Ovary (tissue), 10 donors: ENCODE measurements at places on chromosomes 2 and 18. TPM values are rescaled to one million over a fixed set of nuclear protein-coding genes. Genes with fewer than 3 reads are reported as not detected.

- no peaks in the 10 kb centered on the region for H3K4me1 ChIP-seq
- no peak overlapping the region for H3K27ac ChIP-seq
- H3K27me3 ChIP-seq, result no peaks in the 10 kb centered on the region
- no peak overlapping the region for H3K4me3 ChIP-seq
- no peak for DNase-seq
Measured at GRCh38 chr2:84741182-84741822, 139.6 kb downstream of the TRABD2A start.

- no peaks in the 10 kb centered on the region for H3K4me1 ChIP-seq
- DNase-seq, result no peak
- no peaks in the 10 kb centered on the region for H3K27me3 ChIP-seq
Measured at GRCh38 chr2:96157649-96158553, 12.7 kb upstream of the DUSP2 start.

DNA sequence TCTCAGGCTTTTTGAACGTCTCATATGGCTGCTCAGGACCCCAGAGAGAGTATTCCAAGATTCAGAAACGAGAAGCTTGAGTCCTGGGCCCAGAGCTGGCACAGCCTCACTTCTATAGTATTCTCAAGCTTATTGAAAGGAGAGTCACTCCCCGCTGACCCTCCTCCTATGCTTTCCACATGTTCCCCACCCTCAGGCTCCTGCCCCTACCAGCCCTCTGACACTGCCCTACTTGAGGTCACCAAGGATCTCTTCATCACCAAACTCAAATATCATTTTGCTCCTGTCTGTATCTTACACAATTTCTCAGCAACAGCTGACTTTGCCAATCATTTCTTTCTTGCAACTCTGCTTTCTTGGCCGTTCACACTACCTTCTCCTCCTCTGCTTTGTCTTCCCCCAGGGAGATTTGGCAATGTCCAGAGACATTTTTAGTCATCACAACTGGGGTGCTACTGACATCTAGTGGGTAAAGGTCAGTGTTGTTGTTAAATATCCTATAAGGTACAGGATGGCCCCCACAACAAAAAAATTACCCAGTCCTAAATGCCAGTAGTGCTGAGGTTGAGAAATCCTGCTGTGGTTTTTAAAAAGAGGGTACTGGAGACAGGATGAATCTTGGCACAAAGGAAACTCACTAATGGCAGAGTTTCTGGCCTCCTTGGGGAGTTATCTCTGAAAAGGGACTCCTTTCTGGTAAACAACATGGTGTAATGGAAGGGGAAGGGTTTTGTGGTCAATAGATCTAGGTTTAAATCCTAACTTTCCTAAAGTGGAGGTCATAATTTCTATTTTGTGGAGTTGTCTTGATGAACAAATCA is 26.9 kb upstream of the INSIG2 start:
- H3K27me3 ChIP-seq, result no peaks in the 10 kb centered on the region
- H3K27ac ChIP-seq, result no peak overlapping the region
- H3K4me3 ChIP-seq, result no peak overlapping the region
- H3K4me1 ChIP-seq, result no peaks in the 10 kb centered on the region

- DNase-seq, result no peak
- no peak overlapping the region for H3K4me3 ChIP-seq
- no peak overlapping the region for H3K27ac ChIP-seq
- no peaks in the 10 kb centered on the region for H3K27me3 ChIP-seq
- no peaks in the 10 kb centered on the region for H3K36me3 ChIP-seq
- H3K4me1 ChIP-seq, result peaks cover 4% of the 10 kb centered on the region
Measured at GRCh38 chr2:197889041-197889440, 84.6 kb downstream of the PLCL1 start.

- H3K4me3 ChIP-seq, result no peak overlapping the region
- DNase-seq, result no peak
- no peak overlapping the region for H3K27ac ChIP-seq
- H3K4me1 ChIP-seq, result peaks cover 4% of the 10 kb centered on the region
- no peaks in the 10 kb centered on the region for H3K27me3 ChIP-seq
Measured at GRCh38 chr18:6557057-6557769, 142.5 kb upstream of the L3MBTL4 start.

DNA sequence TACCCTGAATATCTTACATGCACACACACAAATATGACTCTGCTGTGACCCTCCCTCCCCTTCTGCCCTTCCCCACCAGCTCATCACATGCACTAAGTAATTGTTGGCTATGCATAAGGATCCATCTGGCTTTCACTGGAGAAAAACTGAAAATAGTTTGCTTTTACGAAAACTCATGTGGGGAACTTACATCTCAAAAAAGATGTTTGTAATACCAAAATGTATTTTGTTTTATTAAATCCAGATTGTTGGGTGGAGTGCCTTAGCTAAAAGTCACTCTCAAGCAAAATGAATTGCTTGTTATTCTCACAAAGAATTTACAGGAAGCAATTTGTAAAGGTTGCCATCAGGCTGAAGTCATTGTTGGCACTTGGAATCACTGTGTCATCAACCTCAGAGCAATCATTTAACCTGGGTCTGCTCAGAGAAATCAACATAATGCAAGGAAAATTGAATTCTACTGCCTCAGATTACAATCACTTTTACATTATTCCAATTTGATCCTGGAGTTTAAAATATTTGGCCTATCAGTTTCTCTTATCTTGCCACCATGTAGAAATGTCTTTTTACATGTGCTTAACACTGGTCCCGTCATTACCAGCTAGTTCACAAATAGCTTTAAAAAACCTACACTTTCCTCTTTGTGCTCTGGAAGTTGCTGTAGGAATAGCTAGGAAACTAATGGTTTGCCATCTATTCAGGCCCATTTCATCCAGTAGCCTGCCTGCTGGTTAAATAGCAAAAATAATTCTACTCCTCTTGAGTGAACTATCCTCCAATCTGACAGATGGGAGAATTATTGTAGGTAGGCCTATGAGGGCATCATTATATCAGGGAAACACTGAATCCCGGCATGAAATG is 90.3 kb upstream of the TMEM17 start:
- H3K36me3 ChIP-seq, result no peaks in the 10 kb centered on the region
- no peak overlapping the region for H3K4me3 ChIP-seq
- no peak for DNase-seq

NPAS2 gene
- total RNA-seq, result 7.4 TPM

POTEC gene
- total RNA-seq, result not detected
